ENCODE measurements at places on chromosomes 2 and 18.
A peak's percentile ranks its signal among the peaks of the same experiment; 100 is the strongest.

DNA sequence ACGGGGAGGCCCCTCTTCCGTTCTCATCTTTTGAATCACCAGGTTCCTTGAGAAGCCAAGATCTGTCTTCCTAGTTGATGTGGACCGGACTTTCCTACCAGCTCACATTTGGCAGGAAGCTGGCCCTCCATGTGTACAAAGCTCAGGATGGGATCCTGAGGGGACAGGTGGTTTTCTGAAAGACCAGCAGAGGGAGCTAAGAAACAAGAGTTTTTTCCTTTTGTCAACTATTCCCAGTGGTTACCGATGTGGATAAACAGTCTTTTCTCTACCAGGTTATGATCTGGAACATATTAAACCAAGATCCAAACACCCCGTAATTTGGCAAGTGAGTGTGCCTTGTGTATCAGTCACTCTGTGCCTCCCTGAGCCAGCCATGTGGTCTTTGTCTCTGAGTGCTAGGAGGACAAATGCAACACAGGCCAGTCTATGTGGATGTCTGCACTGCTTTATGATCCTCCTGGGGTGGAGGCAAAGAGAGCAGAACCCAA is 25.1 kb upstream of the ARHGAP25 start:
- no peaks in the 10 kb centered on the region for H3K36me3 ChIP-seq
- peak overlapping the region; percentile 32 for H3K27ac ChIP-seq
- no peak for DNase-seq

DNA sequence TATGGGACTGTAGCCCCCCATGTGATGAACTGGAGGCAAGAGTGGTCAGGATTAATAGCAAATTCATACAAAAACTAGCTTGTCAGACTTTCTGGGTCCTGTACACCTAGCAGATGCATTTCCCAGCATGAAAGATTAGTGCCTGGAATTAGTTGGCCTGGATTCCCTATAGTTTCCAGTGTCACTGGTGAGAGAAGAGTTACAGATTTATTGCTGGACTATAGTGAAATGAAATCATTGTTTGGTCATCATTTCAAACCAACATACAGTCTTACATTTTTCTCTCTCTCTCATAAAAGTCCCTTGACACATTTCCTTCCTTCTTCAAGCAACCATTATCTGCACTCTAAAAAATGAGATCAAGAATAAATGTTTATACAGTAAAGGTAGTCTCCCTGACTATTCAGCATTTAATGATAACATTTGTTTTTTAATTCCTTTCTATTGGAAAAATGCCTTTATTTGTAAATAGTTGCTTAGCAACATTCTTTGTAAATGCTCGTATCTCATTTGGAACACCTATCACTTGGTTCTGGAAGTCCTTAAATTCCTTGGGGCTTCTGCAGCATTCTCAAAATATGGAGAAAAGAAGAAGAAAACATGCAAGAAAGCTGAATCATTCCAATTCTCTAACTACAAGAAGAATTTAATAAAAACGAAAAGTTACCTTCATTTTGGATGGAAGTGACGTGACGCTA is 144.4 kb downstream of the MREG start:
- no peaks in the 10 kb centered on the region for H3K36me3 ChIP-seq
- H3K27me3 ChIP-seq, result peaks cover 49% of the 10 kb centered on the region
- no peak overlapping the region for H3K27ac ChIP-seq
- H3K4me1 ChIP-seq, result no peaks in the 10 kb centered on the region

DNA sequence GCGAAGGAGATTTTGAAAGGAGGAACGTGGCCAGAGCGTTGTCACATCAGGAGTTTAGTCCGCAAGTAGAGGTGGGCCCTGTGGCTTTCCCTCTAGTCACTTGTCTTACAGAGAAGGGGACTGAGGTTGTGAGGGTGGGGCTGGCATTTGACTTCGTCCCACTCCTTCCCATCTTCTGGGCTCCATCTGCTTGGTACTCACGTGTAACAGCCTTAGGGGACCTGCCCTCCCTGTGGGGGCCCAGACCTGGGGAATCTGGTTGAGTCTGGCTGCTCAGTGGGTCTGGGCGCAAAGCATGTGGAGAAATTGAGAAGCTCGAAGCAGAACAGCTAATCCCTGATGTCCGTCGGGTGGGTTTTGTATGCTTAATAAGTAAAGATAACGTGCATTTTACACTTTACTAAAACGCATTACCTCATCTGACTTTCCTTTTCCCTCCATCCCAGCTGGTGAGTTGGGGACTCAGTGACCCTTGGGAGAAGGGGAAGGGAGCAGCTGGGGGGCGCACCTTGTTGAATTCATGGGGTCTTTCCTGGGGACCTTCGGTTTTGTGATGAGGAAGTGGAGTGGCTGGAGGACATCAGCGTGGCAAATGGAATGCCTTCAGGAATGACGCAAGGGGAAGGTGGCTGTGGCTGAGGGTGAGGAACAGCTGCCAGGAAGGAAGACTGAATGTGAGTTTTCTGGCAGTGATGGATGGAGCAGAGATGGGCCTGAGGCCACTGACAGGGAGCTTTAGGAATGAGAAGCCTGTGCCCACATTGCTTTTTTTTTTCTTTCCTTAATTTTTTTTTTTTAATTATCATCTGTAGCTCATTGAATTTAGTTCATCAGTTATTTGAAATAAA is 44.8 kb downstream of the ASAP2 start:
- no peak overlapping the region for H3K27ac ChIP-seq
- DNase-seq, result no peak

- H3K27me3 ChIP-seq, result peaks cover 28% of the 10 kb centered on the region
- no peak for DNase-seq
- H3K4me1 ChIP-seq, result peaks cover 5% of the 10 kb centered on the region
- H3K27ac ChIP-seq, result no peak overlapping the region
- no peak overlapping the region for H3K4me3 ChIP-seq
- H3K36me3 ChIP-seq, result peaks cover 2% of the 10 kb centered on the region
These were observed 55.8 kb downstream of the TSN start for GRCh38 chr2:121810959-121811853.

DNA sequence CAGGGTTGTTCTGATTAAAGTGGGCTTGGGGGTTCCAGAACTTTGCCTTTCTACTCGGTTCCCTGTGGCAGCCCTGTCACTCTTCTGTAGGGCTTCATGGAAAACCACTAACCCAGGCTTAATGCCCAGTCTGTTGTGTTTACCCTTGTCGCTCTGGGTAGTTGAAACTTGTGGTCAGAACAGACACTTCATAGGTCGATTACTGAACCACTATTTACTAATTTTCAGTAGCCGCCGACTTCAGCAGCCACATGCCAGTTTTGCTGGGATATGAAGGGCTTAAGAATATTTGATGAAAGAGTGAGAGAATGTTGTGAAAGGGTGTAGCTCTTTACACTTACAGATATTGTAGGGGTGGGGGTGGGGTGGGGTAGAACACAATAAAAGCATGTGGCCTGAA is 362.3 kb downstream of the RND3 start:
- no peaks in the 10 kb centered on the region for H3K4me1 ChIP-seq
- H3K27ac ChIP-seq, result no peak overlapping the region
- H3K27me3 ChIP-seq, result no peaks in the 10 kb centered on the region
- H3K4me3 ChIP-seq, result no peak overlapping the region
- no peak for DNase-seq
- no peaks in the 10 kb centered on the region for H3K36me3 ChIP-seq

DNA sequence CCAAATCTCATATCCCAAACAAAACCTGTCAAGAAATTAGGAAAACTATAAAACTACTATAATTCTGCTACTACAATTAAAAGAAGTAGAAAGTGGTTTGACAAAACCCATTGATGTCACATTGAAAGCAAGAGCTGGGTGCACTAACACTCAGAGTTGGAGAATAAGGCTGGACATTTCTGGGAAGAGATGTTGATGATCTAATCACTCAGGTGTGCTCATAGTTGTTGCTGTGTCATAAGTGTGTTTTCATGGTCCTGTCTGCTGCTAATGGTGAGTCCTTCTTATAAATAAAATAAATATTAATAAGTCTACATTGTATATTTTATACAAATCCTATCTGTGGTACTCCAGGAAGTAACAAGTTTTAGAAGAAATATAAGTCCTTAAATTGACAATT is 168.2 kb upstream of the LRP1B start:
- no peaks in the 10 kb centered on the region for H3K4me1 ChIP-seq
- DNase-seq, result no peak
- H3K4me3 ChIP-seq, result no peak overlapping the region
- H3K27me3 ChIP-seq, result no peaks in the 10 kb centered on the region
- no peaks in the 10 kb centered on the region for H3K36me3 ChIP-seq

DNA sequence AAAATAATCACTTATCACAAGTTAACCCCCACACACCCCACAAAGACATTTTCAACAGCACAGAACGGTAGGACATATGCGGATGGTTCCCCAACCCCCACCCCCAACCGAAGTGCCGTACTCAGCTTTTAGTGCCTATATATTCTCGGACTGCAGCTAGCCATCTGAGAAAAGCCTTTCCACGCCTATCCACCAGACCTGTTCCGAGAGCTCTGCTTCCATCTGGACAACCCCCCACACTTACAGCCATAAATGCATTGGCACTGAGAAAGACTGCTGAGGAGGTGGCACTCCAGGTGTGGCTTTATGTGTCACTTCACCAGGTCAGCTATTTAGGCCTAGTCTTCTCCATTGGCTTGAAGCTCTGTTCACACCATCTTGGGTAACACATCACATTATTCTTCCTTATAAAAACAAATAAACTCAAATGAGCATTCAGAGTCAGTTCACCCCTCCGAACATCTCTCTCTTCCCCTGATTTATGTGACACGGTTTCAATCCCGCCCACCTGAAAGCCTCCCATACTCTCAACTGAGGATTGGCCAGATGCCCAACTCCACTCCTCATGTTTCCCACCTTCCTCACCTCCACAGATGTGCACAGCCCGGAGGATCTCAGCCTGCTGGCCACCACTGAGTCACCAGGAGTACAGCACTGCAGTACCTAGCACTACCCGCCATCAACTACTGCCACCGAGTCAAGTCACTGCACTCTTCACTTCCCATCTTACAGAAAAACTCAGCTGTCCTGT is 127.4 kb downstream of the CACNB4 start:
- H3K27ac ChIP-seq, result no peak overlapping the region
- H3K4me1 ChIP-seq, result peaks cover 6% of the 10 kb centered on the region
- peaks cover 29% of the 10 kb centered on the region for H3K27me3 ChIP-seq
- H3K36me3 ChIP-seq, result peaks cover 4% of the 10 kb centered on the region
- no peak for DNase-seq

GRCh38 chr18:2906704-2907549 is 60.1 kb downstream of the EMILIN2 start:
- DNase-seq, result peak; percentile 31
- H3K4me3 ChIP-seq, result peak overlapping the region; percentile 87
- peaks cover 21% of the 10 kb centered on the region for H3K4me1 ChIP-seq
- H3K36me3 ChIP-seq, result no peaks in the 10 kb centered on the region
- H3K27ac ChIP-seq, result peak overlapping the region; percentile 57

GRCh38 chr18:74234326-74235171 is 57.2 kb downstream of the CYB5A start:
- H3K27me3 ChIP-seq, result peaks cover 24% of the 10 kb centered on the region
- H3K4me1 ChIP-seq, result peaks cover 3% of the 10 kb centered on the region
- DNase-seq, result no peak
- no peak overlapping the region for H3K27ac ChIP-seq
- H3K4me3 ChIP-seq, result no peak overlapping the region

GRCh38 chr2:136715146-136715545 is 50.2 kb upstream of the THSD7B start:
- no peak overlapping the region for H3K27ac ChIP-seq
- no peak overlapping the region for H3K4me3 ChIP-seq
- H3K36me3 ChIP-seq, result no peaks in the 10 kb centered on the region
- no peak for DNase-seq
- H3K4me1 ChIP-seq, result no peaks in the 10 kb centered on the region

DNA sequence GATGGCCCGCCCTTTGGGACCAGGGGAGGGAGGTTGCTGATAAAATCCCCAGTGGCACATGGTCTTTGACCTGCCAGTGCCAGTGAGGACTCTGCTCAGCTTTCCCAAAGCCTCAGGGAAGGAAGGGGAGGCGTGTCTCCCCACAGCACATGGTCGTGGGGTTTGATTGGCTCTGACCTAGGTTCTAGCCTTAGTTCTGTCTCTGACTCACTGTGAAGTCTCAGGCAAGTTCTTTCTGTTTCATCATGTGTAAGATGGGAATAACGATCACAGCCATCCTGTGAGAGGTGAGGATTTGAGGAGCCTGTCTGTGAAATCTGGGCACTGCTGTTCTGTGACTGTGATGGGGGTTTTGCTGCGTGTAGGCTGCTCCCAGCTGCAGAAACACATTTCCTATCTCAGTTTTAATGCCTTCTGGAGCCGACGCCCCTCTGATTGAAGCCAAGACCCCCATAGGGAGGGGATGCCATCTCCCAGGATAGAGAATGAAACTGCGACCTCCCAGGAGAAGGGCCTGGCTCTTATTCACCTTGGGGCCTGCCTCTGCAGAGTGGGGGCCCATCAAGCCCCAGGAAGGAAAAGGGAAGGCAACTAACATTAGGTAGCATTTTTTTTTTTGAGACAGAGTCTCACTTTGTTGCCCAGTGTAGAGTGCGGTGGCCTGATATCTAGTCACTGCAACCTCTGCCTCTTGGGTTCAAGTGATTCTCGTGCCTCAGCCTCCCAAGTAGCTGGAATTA is 84.0 kb downstream of the DDX1 start:
- no peak overlapping the region for H3K4me3 ChIP-seq
- peaks cover 2% of the 10 kb centered on the region for H3K36me3 ChIP-seq
- H3K27ac ChIP-seq, result no peak overlapping the region
- peaks cover 28% of the 10 kb centered on the region for H3K27me3 ChIP-seq
- no peak for DNase-seq

- no peaks in the 10 kb centered on the region for H3K27me3 ChIP-seq
- peaks cover 5% of the 10 kb centered on the region for H3K36me3 ChIP-seq
- no peak for DNase-seq
- H3K27ac ChIP-seq, result peak overlapping the region; percentile 96
These were observed 689 bp downstream of the OST4 start for GRCh38 chr2:27070653-27071276.

DNA sequence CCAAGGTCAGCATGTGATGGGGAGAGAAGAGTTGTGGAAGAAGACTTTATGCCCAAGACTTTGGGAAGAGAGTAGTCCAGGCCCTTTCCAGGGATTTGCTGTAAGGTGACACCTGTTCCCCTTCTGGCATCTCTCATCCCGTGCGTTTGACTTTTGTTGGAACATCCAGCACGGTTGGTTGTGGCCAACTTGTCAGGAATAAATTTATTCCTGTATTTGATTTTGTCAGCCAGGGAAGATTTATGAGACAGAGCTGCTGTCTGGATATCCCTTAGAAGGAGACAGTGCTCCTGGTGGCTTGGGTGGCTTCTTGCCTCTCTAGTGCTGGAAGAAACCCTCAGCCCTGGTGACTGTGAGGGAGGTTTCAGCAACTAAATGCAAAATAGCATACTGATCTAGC is 121.5 kb downstream of the PTPRM start:
- H3K27me3 ChIP-seq, result no peaks in the 10 kb centered on the region
- no peaks in the 10 kb centered on the region for H3K36me3 ChIP-seq
- DNase-seq, result no peak
- no peak overlapping the region for H3K4me3 ChIP-seq
- no peaks in the 10 kb centered on the region for H3K4me1 ChIP-seq

DNA sequence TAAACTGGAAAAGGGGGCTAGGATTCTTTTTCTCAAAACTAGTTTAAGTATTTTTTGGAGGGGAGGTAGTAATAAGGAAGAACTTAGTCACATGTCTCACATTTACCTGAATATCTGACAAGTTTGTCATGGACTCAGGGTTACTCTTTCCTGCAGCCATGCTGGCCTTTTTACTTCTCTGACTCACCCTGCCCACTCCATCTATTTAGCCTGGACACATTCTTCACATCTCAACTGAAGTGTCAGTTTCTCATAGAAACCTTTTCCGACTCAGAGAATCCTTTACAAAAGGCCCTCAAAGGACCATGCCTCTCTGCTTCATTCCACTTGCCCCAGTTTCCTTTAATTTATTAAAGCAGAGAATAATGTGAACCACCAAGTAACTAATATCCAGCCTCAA is 42.6 kb downstream of the SCN7A start:
- H3K36me3 ChIP-seq, result no peaks in the 10 kb centered on the region
- H3K27me3 ChIP-seq, result no peaks in the 10 kb centered on the region
- H3K4me3 ChIP-seq, result no peak overlapping the region

- no peak for DNase-seq
- peaks cover 3% of the 10 kb centered on the region for H3K4me1 ChIP-seq
- no peak overlapping the region for H3K27ac ChIP-seq
- H3K36me3 ChIP-seq, result no peaks in the 10 kb centered on the region
These were observed 67.4 kb downstream of the RNF152 start for GRCh38 chr18:61825386-61825785.
